ENCODE measurements at places on chromosomes 6 and 20.

GRCh38 chr6:65182681-65183080 lies 524.3 kb downstream of the EYS start:
- no peak overlapping the region for H3K4me3 ChIP-seq
- no peaks in the 10 kb centered on the region for H3K4me1 ChIP-seq
- H3K27me3 ChIP-seq = no peaks in the 10 kb centered on the region
- no peak overlapping the region for H3K27ac ChIP-seq

GRCh38 chr6:21128601-21129000 lies 464.9 kb upstream of the SOX4 start:
- H3K4me3 ChIP-seq = no peak overlapping the region
- no peaks in the 10 kb centered on the region for H3K27me3 ChIP-seq
- H3K4me1 ChIP-seq = no peaks in the 10 kb centered on the region
- no peak overlapping the region for H3K27ac ChIP-seq
- H3K36me3 ChIP-seq = no peaks in the 10 kb centered on the region

- H3K27me3 ChIP-seq = no peaks in the 10 kb centered on the region
- peak overlapping the region; percentile 52 for H3K27ac ChIP-seq
- no peaks in the 10 kb centered on the region for H3K36me3 ChIP-seq
- DNase-seq = peak; percentile 40
- no peak overlapping the region for H3K4me3 ChIP-seq
These were observed 187.8 kb upstream of the PHACTR1 start for GRCh38 chr6:12528581-12529363.

GRCh38 chr6:170369403-170369802 lies 62.8 kb downstream of the FAM120B start:
- peaks cover 19% of the 10 kb centered on the region for H3K4me1 ChIP-seq
- DNase-seq = peak; percentile 59
- H3K36me3 ChIP-seq = no peaks in the 10 kb centered on the region
- H3K27ac ChIP-seq = peak overlapping the region; percentile 61
- no peak overlapping the region for H3K4me3 ChIP-seq
- no peaks in the 10 kb centered on the region for H3K27me3 ChIP-seq

DNA sequence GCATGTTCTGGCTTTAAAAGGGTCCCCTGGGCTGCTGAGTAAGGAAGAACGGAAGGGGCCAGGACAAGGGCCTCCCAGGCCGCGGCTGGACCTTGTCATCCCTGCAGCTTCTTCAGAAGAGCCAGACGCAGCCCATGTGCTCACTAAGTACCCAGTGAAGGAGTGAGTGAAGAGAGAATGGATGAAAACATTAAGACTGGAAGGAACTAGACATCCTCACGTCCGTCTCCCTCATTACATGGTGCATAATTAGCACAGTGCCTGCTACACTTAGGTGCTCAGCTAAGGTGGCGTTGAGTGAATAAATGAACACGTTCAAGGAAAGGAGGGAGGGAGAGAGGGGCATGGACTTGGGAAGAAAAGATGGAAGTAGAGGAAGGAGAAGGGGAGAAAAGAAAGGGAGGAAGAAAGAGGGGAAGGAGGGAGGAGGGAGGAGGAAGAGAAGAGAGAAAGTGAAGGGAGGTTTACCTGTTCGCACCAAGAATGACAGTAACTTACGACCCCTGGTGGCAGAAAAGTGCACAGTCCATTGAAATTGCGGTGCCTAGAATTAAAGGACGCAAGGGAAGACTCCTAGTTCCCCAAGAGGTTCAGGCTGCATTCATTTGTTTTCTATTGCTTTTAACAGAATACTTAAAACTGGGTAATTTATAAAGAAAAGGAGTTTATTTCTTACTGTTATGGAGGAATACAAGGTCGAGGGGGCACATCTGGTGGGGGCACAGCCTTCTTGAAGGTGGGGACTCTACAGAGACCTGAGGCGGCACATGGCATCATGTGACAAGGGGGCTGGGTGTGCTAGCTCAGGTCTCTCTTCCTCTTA lies 8.0 kb downstream of the TP53RK start:
- H3K27me3 ChIP-seq = no peaks in the 10 kb centered on the region
- no peaks in the 10 kb centered on the region for H3K4me1 ChIP-seq
- H3K27ac ChIP-seq = no peak overlapping the region
- DNase-seq = peak; percentile 70

- H3K36me3 ChIP-seq = no peaks in the 10 kb centered on the region
- H3K4me1 ChIP-seq = no peaks in the 10 kb centered on the region
- DNase-seq = no peak
- no peak overlapping the region for H3K4me3 ChIP-seq
- no peaks in the 10 kb centered on the region for H3K27me3 ChIP-seq
These were observed 147.2 kb upstream of the AKAP12 start for GRCh38 chr6:151092591-151092990.

- no peaks in the 10 kb centered on the region for H3K36me3 ChIP-seq
- no peaks in the 10 kb centered on the region for H3K27me3 ChIP-seq
- H3K4me3 ChIP-seq = no peak overlapping the region
- no peak overlapping the region for H3K27ac ChIP-seq
- H3K4me1 ChIP-seq = no peaks in the 10 kb centered on the region
- DNase-seq = no peak
These were observed 106.1 kb downstream of the PSMB1 start for GRCh38 chr6:170446841-170447560.

DNA sequence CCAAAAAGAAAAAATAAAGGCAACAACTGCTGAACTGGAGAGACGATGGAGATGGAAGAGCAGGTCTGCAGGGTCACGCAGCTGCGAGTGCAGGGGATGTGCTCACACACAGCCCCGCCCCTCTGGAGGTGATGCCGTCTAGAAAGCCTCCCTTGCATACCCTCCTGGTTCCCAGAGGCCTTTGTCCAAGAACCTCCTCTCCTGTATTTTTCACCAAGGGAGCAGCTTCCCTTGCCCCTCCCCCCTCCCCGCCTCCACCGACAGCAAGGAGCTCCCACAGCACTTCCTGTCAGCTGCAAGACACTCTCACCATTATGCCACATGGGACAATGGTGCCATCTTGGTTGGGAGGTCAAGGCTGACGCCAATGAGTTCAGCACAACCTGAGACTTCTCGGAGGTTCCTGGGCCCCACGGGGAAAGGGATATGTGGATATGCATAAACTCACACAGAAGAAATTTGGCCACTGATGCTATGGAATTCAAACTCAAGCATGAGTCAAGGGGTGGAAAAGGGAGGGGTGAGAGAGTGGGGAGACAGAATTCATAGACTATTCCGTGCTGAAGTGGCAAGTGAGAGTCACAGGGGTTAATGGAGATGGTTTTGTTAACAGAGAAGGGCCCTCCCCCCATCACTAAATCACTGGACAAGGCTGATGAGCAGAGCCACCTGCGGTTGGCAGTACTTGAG lies 132.9 kb downstream of the SCML4 start:
- H3K27ac ChIP-seq = no peak overlapping the region
- H3K4me1 ChIP-seq = no peaks in the 10 kb centered on the region
- H3K4me3 ChIP-seq = no peak overlapping the region
- H3K27me3 ChIP-seq = no peaks in the 10 kb centered on the region

DNA sequence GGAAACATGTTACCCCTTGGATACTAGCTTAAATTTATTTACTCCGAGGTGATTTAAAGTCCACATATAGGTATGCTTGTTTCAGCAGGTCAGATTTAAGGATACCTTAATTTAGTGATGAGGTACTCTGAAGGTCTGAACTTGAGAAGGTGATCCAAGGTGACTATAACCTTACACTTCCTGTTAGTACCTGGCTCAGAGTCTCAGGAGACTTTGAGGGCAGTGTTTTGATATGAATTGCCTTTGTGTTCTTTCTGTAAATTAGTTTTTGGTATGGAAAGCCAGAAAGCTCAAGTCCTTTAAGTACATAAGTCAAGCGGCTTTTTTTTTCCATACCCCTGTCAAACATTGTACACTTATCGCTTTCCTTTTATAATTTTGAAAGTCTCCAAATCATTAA lies 489.0 kb downstream of the CDKAL1 start:
- H3K27ac ChIP-seq = peak overlapping the region; percentile 57
- H3K4me3 ChIP-seq = no peak overlapping the region
- no peaks in the 10 kb centered on the region for H3K27me3 ChIP-seq
- no peak for DNase-seq

- H3K36me3 ChIP-seq = no peaks in the 10 kb centered on the region
- DNase-seq = no peak
- H3K27me3 ChIP-seq = no peaks in the 10 kb centered on the region
- H3K27ac ChIP-seq = peak overlapping the region; percentile 83
- H3K4me3 ChIP-seq = peak overlapping the region; percentile 26
These were observed 166.6 kb downstream of the SASH1 start for GRCh38 chr6:148509119-148509799.

- no peak overlapping the region for H3K27ac ChIP-seq
- no peaks in the 10 kb centered on the region for H3K36me3 ChIP-seq
- no peaks in the 10 kb centered on the region for H3K4me1 ChIP-seq
- no peaks in the 10 kb centered on the region for H3K27me3 ChIP-seq
These were observed 228.0 kb downstream of the ZNF217 start for GRCh38 chr20:53365539-53366075.

DNA sequence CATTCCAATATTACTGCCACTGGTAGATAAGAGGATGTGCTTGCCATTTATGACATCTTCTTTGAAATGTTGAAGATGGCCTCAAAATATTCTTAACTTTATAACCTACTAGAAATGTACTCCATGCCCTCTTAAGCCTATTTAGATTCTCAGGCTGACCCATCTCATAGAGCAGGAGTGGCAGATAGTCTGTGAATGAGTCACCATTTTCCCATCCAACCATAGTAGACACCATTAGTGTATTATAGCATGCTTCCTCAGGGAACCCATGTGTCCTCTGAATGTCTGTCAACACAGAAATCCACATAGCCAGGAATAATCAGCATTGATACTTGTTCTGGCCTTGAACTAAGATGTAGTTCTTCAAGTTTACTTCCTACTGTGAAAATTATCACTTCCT lies 150.2 kb downstream of the IMPG1 start:
- H3K4me3 ChIP-seq = no peak overlapping the region
- no peak for DNase-seq
- no peaks in the 10 kb centered on the region for H3K4me1 ChIP-seq
- H3K27me3 ChIP-seq = no peaks in the 10 kb centered on the region
- H3K36me3 ChIP-seq = no peaks in the 10 kb centered on the region
- no peak overlapping the region for H3K27ac ChIP-seq

DNA sequence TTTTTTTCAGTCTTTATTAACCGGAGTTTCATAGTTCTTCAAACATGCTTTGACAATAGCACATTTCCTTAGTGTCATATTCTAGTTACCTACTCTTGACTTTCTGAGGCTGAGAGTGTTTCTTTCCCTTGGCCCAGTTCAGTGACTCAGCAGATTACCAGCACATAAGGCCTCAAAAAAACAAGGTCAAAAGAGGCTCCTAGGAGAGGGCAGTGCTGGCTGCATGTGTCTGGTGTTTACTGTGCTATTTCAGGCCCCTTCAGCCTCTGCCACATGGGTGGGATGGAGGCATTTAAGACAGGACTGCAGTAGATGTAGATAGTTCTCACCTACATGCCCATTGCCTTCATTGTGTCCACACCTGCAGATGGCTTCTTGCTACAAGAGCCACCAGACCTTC lies 198.2 kb upstream of the SSTR4 start:
- H3K4me1 ChIP-seq = no peaks in the 10 kb centered on the region
- no peaks in the 10 kb centered on the region for H3K36me3 ChIP-seq
- H3K4me3 ChIP-seq = no peak overlapping the region
- H3K27ac ChIP-seq = no peak overlapping the region

DNA sequence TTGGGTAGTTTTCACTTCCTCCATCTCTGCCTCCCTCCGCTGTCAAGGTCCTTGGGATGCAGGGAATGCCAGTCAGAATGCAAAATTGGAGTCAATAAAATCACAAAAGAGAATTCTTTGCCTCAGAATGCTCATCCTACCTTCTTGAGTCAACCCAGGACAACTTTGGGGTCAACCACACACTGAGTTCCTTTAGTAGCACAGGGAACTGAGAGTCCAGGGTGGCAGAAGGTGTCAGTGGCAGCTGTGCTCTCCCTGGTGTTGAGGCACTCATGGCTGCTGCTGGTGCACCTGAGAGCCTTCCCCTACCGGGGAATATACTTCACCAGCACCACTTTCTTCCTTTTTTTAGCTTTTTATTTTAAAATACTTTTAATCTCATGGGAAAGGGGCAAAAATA lies 829 bp upstream of the NOTCH4 start:
- H3K27ac ChIP-seq = no peak overlapping the region
- H3K4me3 ChIP-seq = no peak overlapping the region
- DNase-seq = no peak
- H3K36me3 ChIP-seq = no peaks in the 10 kb centered on the region
